ENCODE measurements at places on chromosomes 13 and 19. TPM values are rescaled to one million over a fixed set of nuclear protein-coding genes. Genes with fewer than 3 reads are reported as not detected.

DNA sequence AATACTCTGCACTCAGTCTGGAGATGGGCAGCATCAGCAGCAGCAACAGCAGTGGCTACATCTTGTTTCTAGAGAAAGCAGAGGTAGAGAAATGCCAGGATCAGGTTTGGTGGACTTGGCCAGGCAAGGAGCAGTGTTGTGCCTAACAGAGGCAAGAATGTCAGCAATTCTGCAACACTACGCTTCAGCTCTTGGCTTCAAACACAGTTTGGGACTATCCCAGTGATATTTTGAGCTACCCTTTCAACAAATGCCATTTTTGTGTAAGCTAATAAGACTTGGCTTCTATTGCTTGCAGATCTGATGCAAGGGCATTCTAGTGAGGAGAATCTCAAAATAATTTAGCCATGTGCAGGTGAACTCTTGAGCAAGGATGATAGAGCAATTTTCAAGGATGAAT, 271.3 kb downstream of the PCDH20 start:
- DNase-seq, result no peak
- no peaks in the 10 kb centered on the region for H3K27me3 ChIP-seq
- no peaks in the 10 kb centered on the region for H3K36me3 ChIP-seq
- no peak overlapping the region for H3K27ac ChIP-seq
- H3K4me1 ChIP-seq, result no peaks in the 10 kb centered on the region
- H3K4me3 ChIP-seq, result no peak overlapping the region

- no peak overlapping the region for H3K27ac ChIP-seq
- H3K27me3 ChIP-seq, result peaks cover 62% of the 10 kb centered on the region
- no peak overlapping the region for H3K4me3 ChIP-seq
- H3K36me3 ChIP-seq, result no peaks in the 10 kb centered on the region
These were observed 6.5 kb upstream of the TSHZ3 start for GRCh38 chr19:31355665-31356289.

GRCh38 chr13:33008946-33009722, 7.1 kb upstream of the KL start:
- DNase-seq, result no peak
- no peaks in the 10 kb centered on the region for H3K4me1 ChIP-seq
- H3K4me3 ChIP-seq, result no peak overlapping the region

The SNAPC2 gene
- 15.3 TPM for total RNA-seq
